ENCODE measurements at places on chromosomes 12 and 14.

DNA sequence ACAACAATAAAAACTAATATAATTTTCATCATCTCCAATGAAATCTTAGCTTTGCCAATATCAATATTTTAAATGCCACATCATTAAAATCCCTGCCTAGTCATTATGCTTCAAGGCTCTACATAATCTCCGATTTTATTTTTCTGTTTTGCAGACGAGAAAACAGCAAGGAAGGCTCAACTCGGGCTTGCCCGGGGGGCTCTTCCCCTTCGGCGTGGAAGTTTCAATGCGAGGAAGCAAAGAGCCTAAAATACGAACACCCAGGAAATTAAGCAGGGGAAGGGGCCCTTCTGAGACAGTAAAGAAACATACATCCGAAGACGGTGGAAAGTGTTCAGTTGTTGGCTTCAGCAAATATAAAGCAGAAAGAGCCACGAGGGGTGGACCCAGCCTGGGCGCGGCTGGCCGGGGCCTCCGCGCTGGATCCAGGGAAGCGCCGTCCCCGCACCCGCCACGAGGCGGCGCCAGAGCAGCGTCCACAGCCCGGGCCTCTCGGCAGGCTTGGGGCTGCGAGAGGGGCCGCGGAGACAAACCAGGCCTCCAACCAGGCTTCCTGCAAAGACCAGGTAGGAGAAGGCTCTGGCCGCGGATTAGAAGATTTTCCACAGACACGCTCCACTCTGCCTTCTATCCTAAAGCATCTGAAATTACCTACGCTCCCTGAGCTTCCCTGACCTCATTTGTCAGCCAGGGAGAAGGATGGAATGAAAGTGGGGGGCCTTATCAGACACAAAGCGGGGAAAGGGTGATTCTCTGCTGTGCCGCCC lies 77.2 kb downstream of the SERPINA3 start:
- DNase-seq: peak; percentile 18

- no peak for DNase-seq
These were observed 23.0 kb upstream of the GPR132 start for GRCh38 chr14:105087963-105088811.

- peak; percentile 26 for DNase-seq
These were observed 34.1 kb downstream of the CHST11 start for GRCh38 chr12:104490850-104491249.

- DNase-seq: no peak
These were observed 34.8 kb downstream of the BRAP start for GRCh38 chr12:111650912-111651311.

DNA sequence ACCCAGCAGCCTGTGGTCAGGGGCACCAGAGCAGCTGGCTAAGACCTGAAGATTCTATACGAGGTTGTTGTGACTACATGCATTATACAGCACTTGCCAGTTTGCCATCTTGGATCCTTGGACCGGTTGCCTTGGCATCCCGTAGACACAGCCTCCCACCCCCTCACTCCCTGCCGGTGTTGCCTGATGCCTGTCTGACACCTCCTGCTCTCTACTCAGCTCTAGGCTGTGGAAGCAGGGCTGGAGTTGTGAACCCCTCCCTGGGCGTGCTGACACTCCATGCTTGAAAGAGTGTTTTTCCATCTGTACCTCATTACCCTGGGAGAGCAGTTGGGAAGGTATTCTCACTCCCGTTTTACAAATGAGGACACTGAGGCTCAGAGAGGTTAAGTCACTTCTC lies 2.5 kb downstream of the CHGA start:
- no peak for DNase-seq

DNA sequence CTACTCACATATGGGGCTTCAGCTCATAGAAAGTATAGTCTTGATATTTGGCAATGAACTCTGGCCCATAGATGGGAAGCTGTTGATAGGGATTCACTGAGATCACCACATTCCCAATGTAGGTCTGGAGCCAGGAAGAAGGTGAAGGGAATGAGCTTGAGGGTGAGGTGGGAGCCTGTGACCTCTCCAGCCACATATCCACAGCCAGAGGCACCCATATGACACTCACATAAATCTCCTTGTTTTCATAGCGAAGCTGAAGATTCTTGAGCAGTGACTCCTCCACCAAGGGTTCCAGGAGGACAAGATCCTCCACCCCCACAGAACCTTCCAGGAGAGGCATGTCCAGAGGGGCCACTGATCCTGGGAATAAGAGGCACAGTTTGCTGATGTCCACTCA lies 1.9 kb downstream of the MYO1A start:
- DNase-seq: no peak

- DNase-seq: no peak
These were observed 145.8 kb downstream of the NTF3 start for GRCh38 chr12:5577741-5578140.
